Substantia nigra (tissue), 51 donors: ENCODE measurements at places on chromosomes 7 and 10.

GRCh38 chr10:121332829-121333765 is 265.1 kb downstream of the FGFR2 start:
- DNase-seq, result peak; percentile 14

GRCh38 chr7:39392151-39392550 is 174.1 kb upstream of the YAE1 start:
- DNase-seq, result no peak

DNA sequence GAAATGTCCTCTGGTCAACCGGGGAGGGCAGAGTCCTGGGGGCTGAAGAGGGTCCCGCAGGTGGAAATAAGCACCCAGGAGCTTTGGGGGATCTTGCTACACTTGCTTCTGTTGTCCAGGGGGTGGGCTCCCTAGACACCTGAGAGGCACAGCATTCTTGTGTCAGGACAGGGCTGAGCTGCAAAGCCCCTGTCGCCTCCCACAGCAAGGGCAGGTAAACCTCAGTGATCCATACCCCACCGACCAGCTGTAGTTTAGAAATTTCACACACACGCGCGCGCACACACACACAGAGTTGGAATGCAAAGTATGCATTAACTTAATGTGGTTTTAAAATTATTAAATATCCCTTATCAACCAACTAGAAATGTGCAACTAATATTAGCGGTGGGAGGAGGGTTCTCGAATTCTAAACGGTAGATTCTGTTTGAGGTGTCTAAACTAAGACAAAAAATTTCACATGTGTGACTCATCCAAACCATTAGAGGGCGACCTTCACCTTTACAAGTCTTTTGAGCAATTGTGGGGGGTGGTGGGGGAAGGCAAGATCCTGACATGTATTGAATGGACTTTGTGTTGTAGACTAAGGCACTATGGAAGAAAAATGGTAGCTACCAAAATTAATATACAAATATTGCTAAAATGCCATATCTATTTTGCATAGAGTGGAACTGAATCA is 34.3 kb upstream of the PTF1A start:
- no peak for DNase-seq

DNA sequence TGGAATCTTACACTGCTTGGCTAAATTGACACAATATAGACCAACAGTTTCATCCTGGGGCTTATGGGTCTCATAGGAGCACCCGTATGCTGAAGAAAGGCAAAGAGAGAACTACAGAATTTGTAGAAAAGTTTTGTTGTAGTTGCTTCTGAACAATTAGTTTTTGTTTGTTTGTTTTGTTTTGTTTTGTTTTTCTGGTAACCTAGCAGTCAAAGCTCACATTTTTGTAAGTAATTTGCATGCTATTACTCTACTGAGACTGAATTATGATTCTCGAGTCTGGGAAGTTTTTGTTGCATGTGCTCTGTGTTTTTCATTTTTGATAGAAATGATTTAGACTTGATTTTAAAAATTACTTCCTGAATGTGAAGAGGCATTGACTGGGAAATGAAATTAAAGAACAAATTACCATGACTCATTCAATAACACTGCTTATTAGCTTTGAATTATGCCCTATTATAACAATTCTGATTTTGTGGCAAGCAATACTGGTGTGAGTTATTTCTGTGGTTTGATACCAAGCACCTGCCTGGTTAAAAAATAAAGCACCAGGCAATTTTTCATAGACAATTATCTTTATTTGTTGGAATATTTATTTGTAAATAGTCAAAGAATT is 438 bp downstream of the LSMEM1 start:
- no peak for DNase-seq

- no peak for DNase-seq
Measured at GRCh38 chr10:69651362-69651761, 21.3 kb downstream of the FAM241B start.

GRCh38 chr7:78398576-78398975 is 600.0 kb downstream of the PHTF2 start:
- no peak for DNase-seq
